ENCODE measurements at places on chromosomes 1 and 21.

- no peak overlapping the region for H3K4me3 ChIP-seq
- peaks cover 26% of the 10 kb centered on the region for H3K27me3 ChIP-seq
- no peak overlapping the region for H3K27ac ChIP-seq
- DNase-seq, result no peak
- peaks cover 5% of the 10 kb centered on the region for H3K4me1 ChIP-seq
- H3K36me3 ChIP-seq, result peaks cover 3% of the 10 kb centered on the region
Observed at GRCh38 chr1:21672478-21673276, 3.5 kb upstream of the RAP1GAP start.

- H3K4me1 ChIP-seq, result no peaks in the 10 kb centered on the region
- no peaks in the 10 kb centered on the region for H3K27me3 ChIP-seq
- no peaks in the 10 kb centered on the region for H3K36me3 ChIP-seq
- DNase-seq, result no peak
- H3K27ac ChIP-seq, result no peak overlapping the region
- H3K4me3 ChIP-seq, result no peak overlapping the region
Observed at GRCh38 chr1:48645883-48646282, 130.8 kb downstream of the BEND5 start.

- H3K4me3 ChIP-seq, result no peak overlapping the region
- DNase-seq, result no peak
- no peak overlapping the region for H3K27ac ChIP-seq
- peaks cover 68% of the 10 kb centered on the region for H3K36me3 ChIP-seq
- peaks cover 8% of the 10 kb centered on the region for H3K4me1 ChIP-seq
Observed at GRCh38 chr1:211965108-211965805, 70.1 kb downstream of the INTS7 start.

GRCh38 chr1:242146652-242147051 lies 147.8 kb upstream of the MAP1LC3C start:
- DNase-seq, result no peak
- H3K36me3 ChIP-seq, result no peaks in the 10 kb centered on the region
- H3K27ac ChIP-seq, result no peak overlapping the region
- no peaks in the 10 kb centered on the region for H3K27me3 ChIP-seq

DNA sequence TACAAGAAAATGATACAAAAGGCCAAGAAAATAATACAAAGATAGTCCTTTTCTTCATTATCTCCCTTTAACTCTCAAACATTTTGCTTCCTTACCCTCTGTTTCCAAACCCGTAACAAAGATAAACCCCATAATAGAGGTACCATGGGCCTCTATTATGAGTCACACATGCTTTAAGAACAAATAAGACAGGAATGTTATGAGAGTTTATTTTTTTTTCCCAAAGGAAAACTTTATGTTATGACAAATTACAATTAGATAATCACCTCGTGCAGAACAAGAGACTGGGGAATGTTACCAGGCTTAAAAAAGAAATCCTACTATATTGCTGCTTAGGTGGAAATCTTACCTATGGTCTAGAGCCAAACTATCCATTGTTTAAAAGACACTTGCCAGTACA lies 272.0 kb downstream of the BRINP3 start:
- no peak for DNase-seq
- no peaks in the 10 kb centered on the region for H3K27me3 ChIP-seq
- H3K4me3 ChIP-seq, result no peak overlapping the region
- no peak overlapping the region for H3K27ac ChIP-seq
